ENCODE measurements at places on chromosomes 2 and 18.
A peak's percentile ranks its signal among the peaks of the same experiment; 100 is the strongest.

- DNase-seq, result no peak
Measured at GRCh38 chr2:239517686-239518085, 116.9 kb upstream of the HDAC4 start.

GRCh38 chr2:112194482-112194881, 56.3 kb downstream of the FBLN7 start:
- DNase-seq, result no peak

- DNase-seq, result no peak
Measured at GRCh38 chr2:31090188-31090587, 48.1 kb downstream of the GALNT14 start.

DNA sequence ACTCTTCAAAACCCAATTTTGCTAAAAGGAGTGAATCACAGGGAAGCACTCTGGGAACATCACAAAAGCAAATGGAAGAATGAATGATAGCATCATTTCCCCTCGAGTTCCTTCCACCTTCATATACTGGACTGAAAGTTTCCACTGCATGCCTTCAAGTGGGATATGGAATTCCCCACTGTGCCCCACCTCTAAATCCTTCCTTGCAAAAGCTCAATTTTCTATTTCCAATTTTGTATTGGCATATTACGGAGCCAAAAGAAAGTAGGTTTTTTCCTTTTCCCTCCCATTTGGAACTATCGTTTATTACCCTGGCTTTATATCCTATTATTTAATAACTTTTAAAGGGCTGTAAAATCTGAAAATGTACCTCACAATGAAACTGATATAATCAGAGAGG, 149.3 kb downstream of the PIEZO2 start:
- no peak for DNase-seq

- DNase-seq, result peak; percentile 66
Measured at GRCh38 chr2:206084870-206085741, 868 bp downstream of the INO80D start.

DNA sequence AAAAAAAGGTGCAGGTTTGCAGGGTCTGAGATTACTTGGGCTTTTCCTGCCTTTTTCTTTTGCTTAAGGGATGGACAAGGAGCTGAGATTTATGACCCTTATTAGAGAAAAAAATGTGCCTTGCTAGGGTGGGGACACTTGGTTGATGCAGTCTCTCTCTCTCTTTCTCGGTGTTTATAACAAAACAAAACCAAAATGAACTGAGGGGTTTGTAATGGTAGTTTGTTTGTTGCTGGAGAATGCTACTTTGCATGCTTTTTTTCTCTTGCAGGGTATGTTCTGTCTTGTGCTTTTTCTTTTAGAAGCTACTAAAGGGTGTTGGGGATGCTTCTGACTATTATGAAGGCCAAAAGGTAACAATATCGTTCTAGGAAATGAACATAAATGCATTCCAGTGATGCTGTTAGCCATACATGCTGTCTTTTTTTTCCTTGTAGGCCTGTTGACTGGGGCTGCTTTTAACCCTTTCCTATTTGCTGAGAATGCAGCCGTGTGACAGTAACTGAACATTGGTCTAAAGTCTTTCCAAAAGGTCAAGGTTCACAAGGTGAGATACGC, 435 bp downstream of the ZNF532 start:
- DNase-seq, result no peak

- DNase-seq, result peak; percentile 42
Measured at GRCh38 chr18:54958704-54959625, at the start of gene CCDC68. CCDC68 (minus strand) TSS chr18:54959461; CDS start chr18:54942791, 16,670 bp downstream.

DNA sequence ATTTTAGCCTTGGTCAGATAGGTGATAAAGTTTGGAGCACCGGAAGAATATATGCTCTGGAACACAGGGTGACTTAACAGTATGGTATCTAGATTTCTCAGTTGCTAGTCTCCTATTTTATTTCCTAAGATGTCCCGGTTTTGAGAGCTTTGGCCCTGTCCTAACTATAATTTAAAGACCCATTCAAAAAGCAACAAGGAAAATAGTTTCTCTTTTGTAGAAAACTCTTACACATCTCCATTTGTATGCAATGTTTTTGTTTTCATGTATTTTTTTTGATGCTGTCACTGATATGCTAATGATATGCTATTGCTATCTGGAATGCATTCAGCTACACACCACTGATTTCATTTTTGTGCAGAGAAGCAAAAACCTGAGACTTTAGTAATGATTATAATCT, 237.8 kb downstream of the GPD2 start:
- no peak for DNase-seq

DNA sequence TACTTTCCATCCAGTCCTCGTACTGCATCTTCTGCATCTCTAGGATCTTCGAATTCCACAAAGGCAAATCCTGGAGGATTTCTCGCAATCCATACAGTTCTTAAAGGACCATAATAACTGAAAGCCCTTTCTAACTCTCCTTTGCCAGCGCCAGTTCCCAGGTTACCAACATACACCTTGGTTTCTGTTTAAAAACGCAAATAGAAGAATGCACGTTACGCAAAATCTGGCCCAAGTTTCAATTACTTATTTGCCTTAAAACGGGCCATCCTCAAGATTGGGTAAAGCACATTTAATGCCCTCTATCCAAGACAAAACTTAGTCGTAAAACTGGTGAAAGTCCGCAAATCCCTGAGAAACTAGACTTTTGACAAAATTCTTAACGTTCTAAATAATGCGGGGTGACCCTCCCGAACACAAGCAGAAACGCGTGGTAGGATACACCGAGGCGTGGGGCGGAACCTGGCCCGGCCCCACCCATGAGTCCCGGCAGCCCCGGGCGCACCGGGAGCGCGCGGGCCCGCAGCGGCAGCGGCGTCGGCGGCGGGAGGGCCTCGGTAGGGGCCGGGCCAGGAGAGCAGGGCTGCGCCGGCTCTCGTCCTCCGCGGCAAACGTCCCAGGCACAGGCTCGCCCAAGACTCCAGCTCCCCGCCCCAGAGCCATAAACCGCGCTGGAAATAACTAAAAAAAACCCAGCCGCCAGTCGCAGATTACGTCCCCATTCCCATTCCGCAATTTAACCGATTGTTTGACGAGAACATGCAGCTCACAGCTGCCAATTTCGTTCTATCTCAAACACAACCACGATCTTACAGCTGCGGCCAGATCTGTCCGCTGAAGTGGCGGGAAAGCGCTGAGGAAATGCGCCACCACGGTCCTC, 910 bp downstream of the SRSF7 start:
- no peak for DNase-seq

- DNase-seq, result no peak
Measured at GRCh38 chr2:113085542-113085941, 17.8 kb downstream of the IL1F10 start.

- DNase-seq, result no peak
Measured at GRCh38 chr2:29062371-29062770, 12.0 kb downstream of the PCARE start.

DNA sequence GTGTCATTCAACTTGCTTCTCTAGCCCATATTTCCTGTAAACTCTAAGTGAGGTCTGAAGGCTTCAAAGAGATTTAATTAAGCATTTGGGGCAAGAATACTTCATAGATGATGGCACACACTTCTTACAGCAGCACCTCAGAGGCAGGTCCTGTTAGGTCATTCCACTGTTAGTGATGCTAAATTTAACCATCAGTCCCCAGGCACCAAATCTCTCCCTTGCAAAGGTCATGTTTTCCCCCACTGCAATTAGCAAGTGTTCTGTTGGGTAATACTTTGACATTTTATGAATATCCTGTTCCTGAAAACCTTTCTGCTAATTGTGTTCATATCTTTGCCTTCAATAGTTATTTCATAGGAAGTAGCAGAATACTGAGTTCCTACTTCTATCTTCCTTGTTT, 117.0 kb downstream of the STK39 start:
- no peak for DNase-seq

GRCh38 chr2:239167011-239167673, 233.7 kb downstream of the HDAC4 start:
- no peak for DNase-seq

- DNase-seq, result no peak
Measured at GRCh38 chr2:9693646-9694045, 62.8 kb upstream of the YWHAQ start.

- DNase-seq, result no peak
Measured at GRCh38 chr18:12325726-12326245, 17.7 kb downstream of the TUBB6 start.

- no peak for DNase-seq
Measured at GRCh38 chr2:127525691-127526131, 578 bp downstream of the IWS1 start.

DNA sequence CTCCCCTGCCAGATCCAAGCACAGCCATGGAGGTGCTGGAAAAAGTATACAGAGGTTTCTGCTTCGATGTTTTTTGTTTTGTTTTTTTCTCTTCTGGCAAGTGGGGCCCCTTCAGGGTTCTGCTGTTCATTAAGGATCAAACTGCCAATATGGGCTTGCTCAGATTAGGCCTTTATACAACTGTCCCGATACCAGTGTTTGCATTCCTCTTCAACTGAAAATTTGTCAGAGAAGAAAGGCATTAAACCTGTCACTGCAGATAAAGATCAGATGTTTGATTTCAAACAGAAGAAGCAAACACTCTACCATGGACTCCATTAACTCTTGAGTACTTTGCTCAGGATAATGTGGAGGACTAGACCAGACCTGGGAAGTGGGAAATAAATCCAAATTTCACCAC, 396.0 kb upstream of the SMIM21 start:
- DNase-seq, result peak; percentile 79

DNA sequence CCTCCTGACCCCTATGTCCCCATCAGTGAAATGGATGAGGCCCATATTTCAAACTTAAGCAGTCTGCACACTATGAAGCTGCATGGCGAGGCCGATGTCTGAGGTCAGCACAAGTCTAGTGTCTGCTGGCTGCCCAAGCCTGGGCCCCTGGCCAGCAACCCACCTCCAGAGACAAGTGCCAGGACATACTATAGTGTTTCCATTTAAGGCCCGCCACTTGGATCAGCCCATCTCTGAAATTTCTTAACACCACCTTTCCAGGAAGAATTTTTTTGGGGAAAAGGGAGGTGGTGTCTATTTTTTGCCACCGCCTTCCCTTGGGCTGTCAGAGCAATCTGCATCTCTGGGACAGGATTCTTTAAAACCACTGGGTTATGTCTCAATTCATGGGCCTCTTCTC, 1.8 kb downstream of the ACVR1 start:
- DNase-seq, result no peak

GRCh38 chr18:78722929-78723710, 256.5 kb upstream of the SALL3 start:
- DNase-seq, result no peak

DNA sequence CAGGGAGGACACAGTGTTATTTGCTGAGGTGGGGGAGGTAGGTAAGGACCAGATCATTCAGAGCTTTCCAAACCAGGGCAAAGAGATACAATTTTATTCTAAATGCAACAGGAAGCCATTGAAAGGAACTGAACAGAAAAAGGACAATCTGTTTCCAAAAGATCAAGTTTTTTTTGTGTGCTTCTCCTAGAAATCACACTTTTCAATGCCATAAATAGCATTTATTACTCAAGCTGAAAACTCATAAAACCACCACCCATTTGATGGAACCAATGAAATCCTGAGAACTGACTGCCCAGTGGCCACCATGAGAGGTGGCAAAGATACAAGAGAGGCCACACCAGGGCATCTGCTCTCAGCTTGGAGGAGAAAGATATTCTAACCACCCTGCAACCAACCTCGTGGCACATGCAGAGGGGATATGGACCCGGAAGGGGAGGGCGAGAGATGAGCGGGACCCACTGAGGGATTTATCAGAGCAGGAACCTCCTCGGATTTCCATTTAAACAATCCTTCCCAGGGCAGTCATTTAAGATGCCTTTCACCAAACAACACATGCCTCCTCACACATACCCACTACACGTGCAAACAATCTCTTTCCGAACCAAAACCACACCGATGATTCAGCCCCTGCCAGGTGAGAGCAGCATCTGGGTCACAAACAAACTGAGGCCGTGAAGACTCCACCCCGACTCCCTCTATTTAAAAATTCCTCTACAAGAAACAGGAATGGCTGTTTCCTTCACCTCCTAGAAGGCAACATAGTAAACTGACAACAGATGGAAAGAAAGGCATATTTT, 8.8 kb downstream of the CYB5A start:
- no peak for DNase-seq

GRCh38 chr2:37656512-37657423, 14.7 kb downstream of the CDC42EP3 start:
- DNase-seq, result peak; percentile 44

- DNase-seq, result no peak
Measured at GRCh38 chr18:70354080-70354479, 65.2 kb downstream of the SOCS6 start.

DNA sequence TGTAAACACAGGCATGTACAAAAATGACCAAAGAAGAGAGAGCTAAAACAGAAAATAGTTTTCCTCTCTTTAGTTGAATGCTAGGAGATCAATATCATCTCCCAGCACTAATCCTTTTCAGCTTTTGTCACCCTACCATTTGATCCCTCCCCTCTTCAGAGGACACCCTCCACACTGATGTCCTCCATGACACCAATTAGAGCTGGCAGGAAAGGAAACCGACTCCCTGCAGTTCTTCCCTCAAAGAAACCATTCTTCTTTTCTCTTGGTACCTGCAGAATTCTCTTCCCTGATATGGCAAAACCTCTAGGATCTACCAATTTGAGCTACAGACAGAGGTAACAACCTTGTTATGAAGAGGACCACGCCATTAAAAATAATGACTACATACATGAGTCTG, 5.3 kb downstream of the EPB41L3 start:
- DNase-seq, result no peak

GRCh38 chr2:119760956-119761275, 1.2 kb downstream of the PTPN4 start:
- DNase-seq, result no peak

GRCh38 chr2:25112113-25112512, 56.3 kb downstream of the POMC start:
- DNase-seq, result no peak

GRCh38 chr2:197071213-197071612, 144.7 kb upstream of the PGAP1 start:
- DNase-seq, result no peak

DNA sequence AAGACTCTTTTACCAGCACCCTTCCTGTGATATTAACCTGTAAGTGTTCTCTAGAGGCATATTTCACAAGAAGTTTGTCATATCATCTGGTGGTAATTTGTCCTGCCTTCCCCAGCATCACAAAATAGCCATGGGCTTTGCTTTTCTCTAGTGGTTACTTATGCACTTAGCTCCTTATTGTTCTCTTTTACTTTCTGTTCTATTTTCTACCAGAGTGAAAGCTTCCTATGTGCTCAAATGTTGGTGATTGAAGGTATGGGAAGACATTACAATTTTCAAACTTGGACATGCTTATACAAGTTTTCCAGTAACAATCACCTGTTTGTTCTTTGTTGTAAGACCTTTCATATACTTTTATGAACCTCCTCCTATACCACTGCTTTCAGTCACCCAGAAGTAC, 87.0 kb upstream of the KCNH7 start:
- DNase-seq, result no peak

DNA sequence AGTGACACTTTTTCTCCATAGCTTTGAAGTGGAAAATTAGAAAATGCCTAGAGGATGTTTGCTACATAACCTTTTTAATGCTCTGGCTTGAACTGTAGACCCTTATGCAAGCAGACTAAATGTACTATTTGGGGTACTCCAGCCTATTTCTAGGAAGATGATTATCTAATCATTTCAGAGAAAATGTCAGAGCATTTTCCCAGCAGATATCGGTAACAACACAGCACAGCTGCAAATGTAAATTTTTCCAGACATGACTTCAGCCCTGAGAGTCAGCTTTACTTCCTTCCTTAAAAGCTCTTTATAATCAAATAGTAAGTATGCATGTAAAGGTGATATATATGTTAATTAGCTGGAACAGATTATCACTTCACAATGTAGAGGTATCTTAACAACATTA, 1647.1 kb downstream of the SUCLG1 start:
- no peak for DNase-seq

All from retina (tissue), 1 donor.